ENCODE measurements at places on chromosomes 4 and X.

GRCh38 chrX:23826216-23826615, 43.2 kb downstream of the SAT1 start:
- DNase-seq = no peak

DNA sequence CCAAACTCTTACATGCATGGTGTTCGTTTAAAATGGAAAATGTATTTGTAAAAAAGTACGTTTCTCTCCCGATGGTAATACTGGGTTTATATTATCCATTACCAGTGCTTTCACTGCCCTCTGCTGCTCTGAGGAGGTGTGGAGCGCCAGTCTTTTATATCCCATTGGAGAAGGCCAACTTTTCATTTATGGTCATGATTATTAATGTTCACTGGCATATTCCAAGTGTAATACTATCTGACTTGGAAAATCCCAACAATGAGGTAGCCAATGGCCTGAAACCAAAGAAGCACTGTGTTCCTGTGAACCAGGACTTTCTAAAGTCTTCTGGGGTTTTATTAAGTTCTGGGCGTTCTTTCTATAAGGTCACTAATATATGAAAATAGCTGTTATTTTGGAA, 80.7 kb downstream of the SYNPO2 start:
- DNase-seq = peak; percentile 45

DNA sequence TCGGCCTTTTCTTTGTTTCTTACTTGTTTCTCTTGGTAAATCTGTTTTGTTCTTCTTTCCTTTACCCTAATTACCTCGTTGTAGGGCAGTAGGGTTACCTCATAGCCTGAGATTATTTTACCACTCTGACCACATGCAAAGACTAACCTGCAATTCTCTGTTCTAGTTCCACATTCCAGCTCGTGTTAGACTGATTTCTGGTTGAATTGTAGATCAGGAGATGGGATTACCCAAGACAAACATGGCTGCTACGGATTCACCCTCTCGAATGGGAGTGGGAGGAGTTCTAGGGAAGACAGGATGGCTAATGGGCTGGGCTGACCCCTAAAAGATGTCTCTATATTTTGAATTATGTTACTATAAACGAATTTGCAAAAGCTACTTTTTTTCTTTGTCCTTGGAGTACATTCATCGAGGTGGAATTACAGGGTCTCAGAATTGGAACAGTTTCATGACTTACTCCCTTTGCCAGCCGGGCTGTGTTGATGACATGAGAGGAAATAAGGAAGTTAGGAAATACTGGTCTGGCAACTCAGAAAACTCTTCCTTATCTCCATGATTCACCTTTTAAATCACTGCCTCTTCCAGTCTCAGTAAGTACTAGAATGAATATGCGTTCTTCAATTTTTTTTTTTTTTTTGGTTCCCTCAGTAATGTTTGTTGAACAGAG, 36.7 kb upstream of the FBXW7 start:
- peak; percentile 28 for DNase-seq

DNA sequence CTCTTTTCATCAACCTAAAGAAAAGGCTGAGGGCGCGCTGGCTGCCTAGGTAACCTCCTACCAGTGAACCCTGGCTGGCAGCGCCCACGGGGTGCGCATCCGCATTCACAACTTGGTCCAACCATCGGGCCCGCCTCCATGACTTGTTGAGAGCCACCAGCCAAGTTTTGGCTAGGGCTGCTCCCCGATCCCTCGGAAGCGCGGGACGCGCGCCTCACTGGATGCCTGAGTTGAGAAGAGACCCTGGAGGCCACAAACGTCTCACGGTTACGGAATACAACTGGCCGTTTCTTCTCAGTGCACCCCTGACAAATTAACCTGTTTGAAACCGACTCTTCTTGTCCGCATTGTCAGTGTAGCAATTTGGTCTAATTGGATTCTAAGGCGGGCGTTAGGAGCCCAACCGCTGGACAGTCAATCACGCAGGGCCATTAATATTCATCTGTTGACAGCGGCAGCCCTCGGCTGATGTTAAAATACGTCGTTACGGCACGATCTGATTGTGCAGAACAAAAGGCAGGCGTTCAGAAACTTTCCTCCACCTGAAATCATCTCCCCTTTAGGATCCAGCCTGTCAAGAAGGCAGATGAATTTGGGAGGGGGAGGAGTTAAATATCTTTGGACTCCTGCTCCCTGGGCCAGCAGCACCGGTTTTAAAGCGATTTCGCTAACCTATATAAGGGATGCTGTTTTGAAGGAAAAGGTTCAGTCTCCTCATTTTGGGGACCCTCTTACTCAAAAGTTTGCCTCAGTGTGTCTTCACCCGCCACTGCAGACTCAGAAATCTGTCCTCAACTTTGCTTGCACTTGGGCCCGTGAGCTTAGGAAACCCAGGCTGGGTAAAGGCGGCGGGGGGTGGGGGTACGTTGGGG, 1.2 kb downstream of the GPC3 start:
- DNase-seq = no peak

DNA sequence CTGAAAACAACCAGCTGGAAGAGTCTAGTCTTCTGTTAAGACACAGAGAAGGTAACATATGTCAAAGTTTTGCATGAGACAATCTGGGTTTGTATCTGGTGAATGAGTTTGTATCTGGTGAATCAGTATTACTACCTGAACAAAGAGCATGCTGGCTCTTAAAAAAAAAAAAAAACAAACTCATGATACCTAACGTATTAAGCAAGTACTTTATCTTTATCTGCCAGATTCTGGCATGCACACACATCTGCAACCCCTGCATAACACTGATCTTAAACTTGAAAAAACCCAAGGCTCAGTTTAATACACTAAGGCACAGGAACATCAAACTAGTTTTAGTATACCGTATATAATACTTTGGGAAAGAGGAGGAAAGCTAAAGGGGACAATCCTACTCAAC, 5.8 kb downstream of the YTHDC1 start:
- DNase-seq = no peak

DNA sequence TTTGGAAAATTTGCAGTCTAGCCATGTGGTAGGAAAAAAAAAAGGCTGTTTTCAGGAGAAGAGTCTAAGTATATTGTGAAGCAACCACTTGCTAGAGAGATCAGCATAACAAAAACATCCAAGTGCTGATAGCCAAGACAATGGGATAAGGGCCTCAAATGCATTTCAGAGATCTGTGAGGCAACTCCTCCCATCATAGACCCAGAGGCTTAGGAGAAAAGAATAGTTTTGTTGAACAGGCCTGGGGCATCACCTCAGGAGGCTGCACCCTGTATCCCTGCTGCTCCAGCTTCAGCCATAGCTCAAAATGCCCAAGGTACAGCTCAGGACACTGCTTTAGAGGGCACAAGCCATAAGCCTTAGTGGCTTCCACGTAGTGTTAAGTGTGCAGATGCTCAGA, 13.6 kb upstream of the GPR174 start:
- no peak for DNase-seq
